NCI-H2029 treated with DMSO at 0.1 percent for 48 hours (cell line): ENCODE measurements at places on chromosomes 16 and 17.

DNA sequence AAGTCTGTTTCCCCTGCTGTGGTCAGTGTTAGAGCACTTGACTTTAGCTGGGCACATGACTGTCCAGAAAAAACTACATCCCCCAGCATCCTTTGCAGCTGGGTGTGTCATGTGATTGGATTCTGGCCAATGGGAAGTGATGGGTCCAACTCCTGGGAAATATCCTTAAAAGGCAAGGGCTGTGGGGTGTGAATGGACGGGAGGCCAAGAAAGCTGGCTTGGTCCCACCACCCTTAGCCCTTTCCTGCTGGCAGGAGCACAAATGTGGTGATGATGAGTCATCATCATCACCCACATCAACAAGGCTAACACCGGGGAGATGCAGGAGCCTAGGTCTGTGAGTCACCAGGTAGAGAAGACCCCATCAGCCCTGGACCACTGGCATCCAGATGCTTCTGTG lies 341.7 kb downstream of the C16orf95 start:
- DNase-seq: no peak

DNA sequence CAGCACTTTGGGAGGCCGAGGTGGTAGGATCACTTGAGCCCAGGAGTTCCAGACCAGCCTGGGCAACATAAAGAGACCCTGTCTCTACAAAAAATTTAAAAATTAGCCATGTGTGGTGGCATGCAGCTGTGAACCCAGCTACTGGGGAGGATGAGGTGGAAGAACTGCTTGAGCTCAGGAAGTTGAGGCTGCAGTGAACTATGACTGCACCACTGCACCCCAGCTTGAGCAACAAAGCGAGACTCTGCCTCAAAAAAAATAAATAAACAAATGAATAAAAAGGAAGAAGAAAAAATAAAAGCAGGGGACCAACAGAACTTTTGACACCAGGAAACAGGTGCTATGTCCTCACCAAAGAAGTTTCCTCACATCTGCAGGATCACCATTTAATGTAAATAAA lies 14.2 kb downstream of the TERF2 start:
- DNase-seq: no peak

- DNase-seq: no peak
These were observed 36.9 kb upstream of the C17orf78 start for GRCh38 chr17:37338847-37339246.

- DNase-seq: no peak
These were observed 332.0 kb downstream of the BCAS3 start for GRCh38 chr17:61009663-61010062.

DNA sequence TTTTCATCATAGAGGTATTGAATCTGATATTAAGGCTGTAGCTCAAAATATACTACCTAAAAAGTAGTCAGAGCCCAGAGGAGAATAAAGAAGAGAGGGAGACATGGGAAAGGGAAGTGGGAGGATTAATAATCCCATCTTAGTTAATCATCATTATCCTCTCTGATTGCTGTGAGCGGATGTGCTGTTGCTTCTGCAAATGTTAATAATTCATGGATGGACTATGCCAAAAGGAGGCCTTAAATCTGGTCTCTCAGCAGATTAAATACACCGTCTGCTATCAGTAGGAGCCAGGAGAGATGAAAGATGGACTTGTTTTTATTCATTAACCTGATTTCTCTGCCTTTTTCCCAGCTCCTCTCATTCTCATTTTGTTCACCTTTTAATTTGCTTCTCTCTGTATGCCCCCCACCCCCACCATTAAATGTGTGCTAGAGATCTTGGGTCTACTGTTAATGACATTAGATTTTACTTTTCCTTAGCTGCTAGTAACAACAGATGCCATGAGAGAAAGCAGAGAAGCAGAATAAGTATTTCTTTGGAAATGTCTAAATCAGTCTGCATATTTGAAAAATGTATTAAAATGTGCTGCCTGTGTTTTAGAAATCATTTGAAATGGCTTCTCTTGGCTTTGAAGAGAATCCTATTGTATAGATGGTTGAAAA lies 44.2 kb downstream of the NUP93 start:
- no peak for DNase-seq

DNA sequence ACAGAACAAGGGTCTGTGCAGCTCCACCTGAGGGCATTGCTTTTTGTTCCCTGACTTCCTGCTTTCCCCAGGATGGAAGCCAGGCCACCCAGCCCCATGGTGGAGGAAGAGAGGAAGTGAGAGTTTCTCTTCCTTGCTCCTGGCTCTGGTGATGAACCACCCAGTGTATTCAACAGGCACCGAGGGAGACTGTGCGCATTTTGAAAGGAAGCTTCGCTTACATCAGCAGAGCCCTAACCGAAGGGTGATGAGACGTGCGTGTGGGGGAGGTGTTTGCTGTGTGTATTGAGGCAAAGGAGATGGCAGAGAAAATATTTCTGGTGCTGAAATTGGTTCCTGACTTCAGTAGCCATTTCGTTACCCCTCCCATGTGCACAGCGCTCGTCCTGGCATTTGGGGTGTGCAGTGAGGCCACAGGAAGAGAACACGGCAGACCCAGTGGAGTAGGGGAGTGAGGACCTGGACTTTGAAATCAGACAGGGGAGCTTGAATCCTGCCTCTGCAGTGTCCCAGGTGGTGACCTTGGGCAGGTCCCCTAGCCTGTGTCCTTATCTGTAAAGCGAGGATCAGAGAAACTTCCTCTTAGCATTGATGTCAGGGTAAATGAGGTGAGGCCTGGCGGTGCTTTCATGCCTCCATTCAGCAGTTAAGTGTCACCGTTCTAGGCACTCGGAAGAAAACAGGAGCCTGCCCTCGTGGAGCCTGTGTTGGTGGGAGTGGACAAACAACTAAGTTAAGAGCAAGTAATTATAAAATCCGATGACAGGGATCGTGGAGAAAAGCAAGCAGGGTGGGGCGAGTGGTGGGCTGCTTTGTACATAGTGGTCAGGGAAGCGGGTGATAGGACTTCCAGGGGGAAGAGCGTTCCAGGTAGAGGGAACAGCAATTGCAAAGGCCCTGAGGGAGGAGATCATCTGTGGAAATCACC lies 7.4 kb downstream of the CMIP start:
- no peak for DNase-seq

DNA sequence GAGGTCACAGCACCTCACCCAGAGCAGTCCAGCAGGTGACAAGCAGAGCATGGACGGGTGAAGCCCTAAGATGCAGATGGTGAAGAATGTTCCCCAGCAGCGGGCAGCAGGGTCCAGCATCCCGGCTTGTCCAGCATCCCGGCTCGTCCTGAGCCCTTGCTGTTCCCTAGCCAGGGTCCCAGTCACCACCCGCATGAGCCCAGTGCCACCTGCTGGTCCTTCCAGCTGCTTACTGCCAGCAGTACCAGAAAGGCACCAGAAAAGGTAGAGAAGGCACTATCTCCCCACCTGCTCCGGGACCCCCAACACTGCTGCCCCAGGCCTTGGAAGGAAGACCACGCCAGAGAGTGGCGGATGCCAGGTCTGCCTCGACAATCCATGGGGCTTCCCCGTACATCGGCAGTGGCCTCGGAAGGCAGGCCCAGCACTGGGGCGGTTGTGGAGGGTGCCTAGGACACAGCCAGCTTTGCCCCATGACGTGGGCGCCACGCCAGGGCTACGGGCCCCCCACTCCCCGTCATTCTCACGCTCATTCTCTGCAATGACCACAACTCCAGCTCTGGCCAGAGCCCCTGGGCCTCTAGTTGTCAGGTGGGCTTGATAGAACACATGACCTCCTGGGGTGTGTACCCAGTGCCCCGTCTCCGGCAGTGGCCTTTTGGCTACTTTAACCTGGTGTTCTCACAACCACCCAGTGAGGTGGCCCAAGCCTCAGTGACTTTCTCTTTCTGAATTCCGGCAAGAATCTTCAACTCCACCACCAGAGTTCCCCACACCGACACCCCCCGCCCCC lies 1.4 kb downstream of the CENPX start:
- DNase-seq: no peak

GRCh38 chr16:88570691-88571092 lies 489 bp downstream of the ZC3H18 start:
- DNase-seq: no peak

- DNase-seq: no peak
These were observed 201.6 kb downstream of the HS3ST4 start for GRCh38 chr16:25893332-25893731.

DNA sequence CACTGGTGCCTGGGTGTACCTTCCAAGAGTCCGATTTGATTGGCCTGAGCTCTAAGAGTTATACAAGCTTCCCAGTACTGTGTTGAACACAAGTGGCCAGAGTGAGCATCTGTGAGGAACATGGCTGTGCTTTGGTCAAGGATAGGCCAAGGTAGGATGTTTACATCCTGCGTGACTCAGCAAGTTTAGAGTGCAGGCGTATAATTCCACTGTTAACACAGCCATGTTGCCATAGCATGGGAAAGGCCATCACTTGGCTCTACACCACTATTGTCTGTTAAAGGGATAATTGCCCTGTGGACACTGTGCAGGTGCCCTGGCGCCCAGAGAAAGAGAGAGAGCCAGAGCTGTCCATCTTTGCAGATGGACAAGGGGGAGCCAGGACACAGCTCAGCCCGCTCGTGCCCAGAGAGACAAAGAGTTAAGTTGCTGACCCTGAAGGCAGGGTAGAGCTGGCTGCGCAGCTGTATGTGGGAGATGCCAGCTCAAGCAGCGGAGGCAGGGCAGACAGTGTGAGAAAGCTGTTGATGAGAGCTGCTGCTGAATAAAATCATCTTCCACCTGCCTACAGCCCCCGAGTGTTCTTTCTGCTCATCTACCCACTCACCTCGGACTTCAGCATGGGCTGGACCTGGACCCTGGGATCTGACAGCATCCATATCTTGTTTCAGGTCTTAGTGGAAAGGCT lies 11.7 kb downstream of the CFAP52 start:
- no peak for DNase-seq

GRCh38 chr16:66324815-66325515 lies 41.5 kb upstream of the CDH5 start:
- no peak for DNase-seq

DNA sequence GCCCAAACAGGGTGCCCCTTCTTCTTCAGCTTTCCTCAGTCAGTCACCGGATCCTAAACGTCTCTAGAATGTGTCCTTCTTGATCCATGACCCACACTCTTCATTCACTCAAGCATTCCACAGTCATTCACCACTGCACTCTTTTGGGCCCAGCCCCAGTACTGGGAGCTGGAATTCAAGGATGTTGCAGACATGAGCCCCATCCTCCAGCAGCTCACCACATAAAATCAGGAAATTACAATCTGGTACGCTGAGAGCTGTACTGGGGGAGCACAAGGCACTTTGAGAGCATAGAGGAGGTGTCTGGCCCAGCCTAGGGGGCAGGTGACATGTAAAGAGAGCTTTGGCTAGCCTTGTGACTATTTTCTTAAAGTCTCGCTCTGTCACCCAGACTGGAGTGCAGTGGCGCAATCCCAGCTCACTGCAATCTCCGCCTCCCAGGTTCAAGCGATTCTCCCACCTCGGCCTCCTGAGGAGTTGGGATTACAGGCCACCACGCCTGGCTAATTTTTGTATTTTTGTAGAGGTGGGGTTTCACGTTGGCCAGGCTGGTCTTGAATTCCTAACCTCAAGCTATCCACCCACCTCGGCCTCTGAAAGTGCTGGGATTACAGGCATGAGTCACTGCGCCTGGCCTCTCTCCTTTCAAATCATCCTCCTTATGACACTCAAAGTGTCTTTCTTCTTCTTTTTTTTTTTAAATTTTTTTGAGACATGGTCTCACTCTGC lies 18.7 kb downstream of the CES4A start:
- no peak for DNase-seq

DNA sequence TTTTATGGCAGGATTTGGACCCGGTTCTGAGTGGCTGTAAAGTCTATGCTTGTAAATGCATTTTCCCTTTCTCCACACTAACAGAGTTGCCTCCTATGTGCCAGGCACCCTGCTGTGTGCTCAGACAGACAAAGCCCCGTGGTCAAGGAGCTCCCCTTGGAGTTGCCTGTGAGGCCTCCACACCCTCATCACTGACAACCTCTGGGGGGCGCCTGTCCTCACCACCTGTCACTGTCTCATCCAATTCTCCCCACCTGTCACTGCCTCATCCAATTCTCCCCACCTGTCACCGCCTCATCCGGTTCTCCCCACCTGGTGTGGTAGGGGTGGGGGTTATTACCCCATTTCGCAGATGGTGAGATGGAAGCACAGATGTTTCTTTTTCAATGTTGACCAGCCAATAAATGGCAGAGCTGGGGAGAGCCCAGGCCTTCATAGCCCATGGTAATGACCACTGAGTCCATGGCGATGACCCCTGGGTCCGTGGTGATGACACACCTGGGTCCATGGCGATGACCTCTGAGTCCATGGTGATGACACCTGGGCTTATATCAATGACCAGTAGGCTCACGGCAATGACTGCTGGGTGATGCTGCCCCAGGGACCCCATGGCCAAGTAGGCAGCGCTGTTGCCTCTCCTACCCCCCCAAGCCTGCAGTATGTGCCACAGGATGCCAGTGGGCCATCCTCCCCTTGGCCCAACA lies 150.1 kb downstream of the IRF8 start:
- no peak for DNase-seq

GRCh38 chr17:49664706-49665211 lies 13.1 kb downstream of the SPOP start:
- DNase-seq: no peak

DNA sequence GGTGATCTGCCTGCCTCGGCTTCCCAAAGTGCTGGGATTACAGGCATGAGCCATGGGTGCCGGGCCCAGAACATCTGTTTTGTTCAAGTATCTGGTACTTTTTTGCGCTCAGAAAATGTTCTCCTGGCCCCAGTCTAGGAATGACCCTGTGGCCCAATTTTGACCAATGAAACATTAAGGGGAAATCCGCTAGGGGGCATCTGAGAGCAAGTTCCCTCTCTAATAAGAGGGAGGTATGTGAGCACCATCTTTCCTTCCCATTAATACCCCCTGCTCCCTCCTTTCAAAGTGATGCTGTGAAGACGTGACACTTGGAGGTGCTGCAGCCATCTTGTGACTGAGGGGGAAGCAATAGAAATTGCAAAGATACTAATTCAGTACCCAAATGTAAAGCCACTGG lies 16.5 kb upstream of the CLEC3A start:
- no peak for DNase-seq

DNA sequence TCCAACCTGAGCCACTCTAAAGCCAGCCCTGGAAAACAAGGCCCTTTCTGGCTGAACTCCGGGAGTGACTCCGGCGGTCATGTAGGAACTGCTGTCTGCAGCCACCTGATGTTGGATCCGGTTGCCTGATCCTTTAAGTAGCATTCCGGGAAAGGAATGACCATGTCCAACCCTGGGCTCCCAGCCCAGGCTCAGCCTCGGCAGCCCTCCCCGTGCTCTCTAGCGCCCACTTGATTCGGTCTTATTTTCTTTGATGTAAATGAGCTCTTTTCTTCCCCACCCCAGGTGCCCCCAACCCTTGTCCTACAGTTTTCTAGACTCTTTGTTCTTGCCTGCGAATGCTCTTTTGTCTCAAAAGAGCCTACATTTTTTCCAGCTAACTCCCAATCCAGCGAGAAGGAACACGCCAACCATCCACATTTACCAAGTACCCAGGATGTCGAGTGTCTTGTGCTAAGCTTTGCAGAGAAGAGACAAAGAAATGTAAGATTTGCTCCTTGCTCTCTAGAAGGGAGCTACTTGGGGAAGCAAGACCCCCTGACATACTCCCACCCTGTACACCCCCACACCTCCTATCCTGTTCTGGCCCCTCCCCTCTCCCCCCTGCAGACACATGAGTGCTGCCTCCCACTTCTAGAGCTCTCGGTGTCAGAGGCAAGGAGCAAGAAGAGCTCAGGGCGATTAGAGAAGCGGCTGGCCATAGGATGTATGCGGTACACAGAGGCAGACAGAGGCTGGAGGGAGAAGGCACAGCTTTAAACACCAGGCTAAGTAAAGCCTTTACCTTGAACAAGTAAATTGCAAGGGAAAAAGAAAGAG lies 53.8 kb downstream of the COG7 start:
- DNase-seq: no peak
